ENCODE measurements at places on chromosomes 12 and 14.

DNA sequence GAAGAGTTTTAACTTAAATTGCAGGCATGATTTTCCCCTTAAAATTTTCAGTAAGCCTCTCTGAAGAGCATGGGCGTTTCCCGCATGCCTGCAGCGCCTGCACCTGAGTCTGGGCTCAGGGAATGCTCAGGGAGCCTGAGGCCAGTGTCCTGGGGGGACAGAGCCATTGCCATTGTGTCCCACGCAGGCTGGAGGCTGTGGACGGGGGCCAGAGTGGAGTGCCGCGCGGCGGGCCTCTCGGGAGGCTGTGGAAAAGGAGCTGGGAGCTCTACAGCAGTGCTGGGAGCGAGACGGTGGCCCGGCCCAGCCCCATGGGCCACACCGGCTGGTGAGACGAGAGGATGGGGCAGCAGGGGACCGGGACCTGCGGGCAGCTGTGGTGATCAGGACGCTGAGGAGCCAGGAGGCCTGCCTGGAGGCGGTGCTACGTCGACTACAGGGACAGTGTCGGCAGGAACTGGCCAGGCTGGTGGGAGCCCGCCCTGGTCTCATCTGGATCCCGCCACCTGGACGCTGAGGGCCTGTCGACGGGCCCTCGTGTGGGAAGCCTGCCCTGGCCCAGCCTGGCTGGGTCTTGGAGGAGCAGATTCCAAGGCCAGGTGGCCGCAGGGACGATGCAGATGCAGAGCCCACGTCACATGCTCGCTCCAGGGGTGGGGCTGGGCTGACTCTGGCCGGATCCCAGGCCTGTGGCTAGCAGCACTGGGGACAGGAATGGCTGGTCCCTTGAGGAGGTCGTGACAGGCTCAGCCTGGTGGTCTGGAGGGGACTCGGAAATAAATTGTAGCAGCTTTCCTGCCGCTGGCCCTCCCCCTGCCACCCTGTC is 7.6 kb downstream of the TEDC1 start:
- no peak for DNase-seq

GRCh38 chr12:46661110-46661845 is 164.5 kb downstream of the SLC38A4 start:
- peak; percentile 53 for DNase-seq

- no peak for DNase-seq
These were observed 68.7 kb downstream of the CIT start for GRCh38 chr12:119808441-119808840.

GRCh38 chr12:51910691-51911090 is 3.4 kb downstream of the ACVRL1 start:
- DNase-seq = no peak

DNA sequence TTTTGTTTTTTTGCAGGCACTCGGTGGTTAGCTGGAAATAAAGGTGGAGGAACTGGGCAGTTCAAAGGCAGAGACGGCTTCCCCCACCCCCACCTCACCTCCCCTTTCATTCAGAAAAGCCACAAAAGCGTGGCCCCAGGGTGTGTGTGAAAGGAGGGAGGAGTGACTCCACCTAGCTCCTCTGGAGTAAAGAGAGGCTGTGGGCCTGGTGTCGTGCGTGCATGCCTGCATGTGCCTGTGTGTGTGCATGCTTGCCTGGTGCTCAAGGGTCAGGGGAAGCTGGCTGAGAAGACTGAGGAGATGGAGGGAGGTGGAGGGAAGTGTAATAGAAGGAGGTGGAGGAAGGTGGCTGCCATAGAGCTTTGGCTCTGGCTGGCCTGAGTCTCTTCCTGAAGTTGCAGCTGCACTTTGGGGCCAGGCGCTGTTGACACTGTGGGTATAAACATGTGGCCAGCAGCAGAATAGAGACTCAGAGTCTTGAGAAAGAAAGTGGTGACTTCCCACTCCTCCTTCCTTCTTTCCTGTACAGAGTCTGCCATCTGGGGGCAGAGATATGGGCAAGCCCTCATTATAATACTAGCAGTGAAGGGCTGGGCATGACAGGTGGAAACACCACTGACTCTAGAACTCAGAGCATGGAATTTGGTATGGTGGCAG is 36.9 kb upstream of the SINHCAF start:
- peak; percentile 73 for DNase-seq

DNA sequence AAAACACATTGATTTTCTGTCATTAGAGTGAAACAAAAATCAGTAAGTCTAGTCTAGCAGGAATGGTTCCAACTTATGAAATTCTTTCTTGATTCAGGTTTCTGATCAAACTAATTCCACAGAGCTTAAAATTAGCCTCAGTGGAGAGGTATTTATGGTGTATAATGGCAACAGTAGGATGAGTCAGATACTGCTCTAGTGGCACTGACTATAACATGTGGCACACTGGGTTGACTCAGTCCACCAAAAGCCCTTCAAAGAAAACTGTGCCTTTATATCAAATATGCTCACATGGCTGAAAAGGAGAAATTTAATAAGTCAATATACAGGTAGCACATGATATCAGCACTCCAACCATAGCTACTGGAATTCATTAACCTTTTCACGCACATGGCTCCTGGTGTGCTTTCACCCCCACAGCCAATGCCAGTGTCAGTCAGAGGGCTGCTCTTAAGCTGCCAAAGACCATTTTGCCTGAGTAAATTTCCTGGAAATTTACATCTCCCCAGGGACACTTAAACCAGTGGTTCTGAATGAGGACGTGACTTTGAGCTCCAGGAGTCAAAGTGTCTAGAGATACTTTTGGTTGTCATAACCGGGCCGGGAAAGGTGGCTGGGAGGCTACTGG is 21.7 kb upstream of the CATSPERB start:
- DNase-seq = no peak

Data from NCI-H2081 (cell line).